H9 (cell line): ENCODE measurements at places on chromosomes 7 and 10.

GRCh38 chr10:17590969-17591645 lies 26.1 kb downstream of the HACD1 start:
- DNase-seq = no peak

DNA sequence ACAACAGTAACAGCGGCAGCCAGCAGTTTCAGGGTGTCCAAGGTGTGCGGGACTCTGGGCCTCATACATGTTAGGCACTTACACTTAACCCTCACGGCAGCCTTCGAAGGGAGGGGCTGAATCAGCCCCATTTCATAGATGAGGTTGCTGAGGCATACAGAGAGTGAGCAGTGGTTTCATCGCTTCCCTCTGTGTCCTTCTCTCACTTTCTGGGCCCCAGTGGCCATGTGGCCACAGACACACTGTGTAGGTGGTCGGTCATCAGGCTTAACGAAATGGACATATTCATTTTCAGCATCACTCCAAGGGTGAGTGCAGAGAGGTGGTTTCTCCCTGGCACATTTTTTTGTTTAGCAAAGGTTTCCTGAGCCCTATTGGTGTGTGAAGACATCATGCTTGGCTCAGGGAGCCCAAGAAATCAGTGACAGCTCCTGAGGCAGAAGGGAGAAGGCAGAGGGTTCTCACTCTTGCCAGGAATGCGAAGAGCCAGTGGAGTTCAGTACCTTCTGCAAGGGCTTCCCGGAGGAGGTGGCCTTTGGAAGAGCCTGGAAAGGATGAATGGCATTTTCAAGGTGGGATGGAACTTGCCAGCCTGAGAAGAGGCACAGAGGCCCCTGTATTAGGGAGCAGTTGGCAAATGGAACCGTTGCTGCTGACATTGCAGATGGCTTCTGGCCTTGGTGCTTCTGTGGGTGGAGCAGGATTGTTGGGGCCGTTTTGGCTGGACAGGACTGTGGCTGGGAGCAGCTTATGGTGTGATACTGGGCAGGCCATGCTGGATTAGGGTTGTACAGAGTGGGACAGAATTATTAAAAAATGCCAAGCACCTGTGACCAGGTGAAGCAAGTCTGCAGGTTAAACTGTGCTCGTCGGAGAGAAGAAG lies 61.7 kb upstream of the PPIF start:
- no peak for DNase-seq

DNA sequence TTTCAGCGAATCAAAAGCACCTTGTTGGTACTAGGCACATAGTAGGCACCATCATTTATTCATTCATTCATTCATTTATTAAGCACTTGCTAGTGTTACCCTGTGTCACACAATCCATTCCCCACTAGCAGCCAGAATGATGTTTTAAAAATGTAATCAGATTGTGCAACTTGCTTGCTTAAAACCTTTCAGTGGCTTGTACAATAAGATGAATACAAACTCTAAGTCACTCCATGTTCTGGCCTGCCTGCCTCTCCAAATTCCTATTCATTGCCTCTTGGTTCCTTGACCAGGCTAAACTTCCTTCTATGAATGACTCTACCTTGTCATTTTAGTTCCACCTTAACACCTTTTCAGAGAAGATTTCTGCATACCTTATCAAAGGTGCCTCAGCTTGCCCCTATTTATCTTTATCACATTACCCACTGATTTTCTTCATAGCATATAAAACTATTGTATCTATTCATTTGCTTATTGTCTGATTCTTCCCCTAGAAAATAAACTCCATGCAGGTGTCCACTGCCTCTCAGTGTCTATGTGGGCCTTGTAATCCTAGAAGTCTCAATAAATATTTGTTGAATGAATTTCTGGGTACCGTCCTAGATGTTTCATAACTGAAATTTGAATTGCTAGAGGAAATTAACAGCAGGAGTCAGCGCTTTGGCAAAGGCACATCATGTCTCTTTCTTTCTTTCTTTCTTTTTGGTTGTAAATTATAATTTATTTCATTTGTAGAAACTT lies 169.5 kb downstream of the TMEM26 start:
- no peak for DNase-seq

DNA sequence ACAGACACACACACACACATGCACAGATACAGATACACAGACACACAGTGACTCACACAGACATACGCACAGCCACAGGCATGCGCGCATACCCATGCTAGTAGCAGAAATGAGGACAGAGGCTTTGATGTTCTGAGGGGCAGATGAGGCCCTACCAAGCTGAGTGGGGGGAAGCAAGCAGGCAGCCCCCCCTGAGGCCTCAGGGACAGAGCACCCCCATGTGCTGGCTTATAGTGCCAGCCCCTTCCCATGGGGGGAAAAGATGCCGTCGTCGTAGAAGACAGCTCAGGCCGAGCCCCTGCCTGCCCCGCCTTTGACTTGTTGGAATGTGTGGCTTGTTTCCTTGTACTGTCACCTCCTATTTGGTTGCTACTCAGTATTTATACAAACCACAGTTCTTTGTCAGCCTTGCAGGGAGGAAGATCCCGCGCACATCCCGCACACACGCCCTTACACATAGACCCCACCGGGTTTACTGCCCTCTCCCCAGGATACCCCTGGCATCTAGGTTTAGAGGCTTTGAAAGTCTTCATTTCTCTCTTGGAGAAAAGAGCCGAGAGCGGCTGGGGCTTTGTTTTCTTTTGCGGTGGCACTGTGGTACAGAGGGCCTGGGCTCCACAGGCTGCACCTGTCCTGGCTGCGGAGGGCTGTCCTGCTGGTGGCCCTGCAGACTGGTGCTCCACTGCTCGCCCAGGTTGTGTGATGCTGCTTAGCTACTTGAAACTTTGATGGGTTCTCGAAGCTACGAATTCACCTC lies 112.5 kb downstream of the DOCK1 start:
- no peak for DNase-seq

DNA sequence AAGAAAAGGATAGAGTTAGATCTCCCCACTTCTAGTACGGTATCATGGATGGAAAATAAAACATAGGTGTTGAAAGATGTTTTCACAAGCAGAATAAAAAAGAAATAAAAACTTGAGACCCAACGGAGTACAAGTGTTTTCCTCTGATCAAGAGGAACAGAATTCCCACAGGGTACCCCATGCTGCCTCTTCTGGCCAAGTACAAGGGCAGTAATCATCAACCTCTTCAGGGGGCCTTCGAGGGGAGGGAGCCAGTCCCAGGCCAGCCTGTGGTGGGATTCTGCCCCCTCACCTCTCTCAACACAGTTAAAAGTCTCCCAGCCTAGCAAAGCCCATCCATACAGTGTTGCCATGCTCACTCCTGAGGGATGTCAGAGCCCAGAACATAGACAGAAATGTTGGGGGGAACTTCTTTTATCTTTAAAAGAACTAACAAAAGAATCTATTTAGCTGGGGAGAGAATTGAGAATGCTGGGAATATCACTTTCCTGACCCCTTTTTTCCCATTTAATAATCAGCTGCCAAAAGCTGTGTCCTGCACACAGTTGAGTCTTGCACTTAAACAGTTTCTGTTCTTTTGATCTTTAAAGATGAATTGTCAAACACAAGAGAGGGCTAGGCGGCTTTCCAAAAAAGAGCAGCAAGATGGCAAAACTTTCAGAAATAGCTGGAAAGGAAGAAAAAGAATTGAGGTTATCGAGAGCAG lies 101.7 kb downstream of the PTN start:
- no peak for DNase-seq

- DNase-seq = peak; percentile 60
These were observed 38.5 kb downstream of the CRTAC1 start for GRCh38 chr10:97991871-97992270.

DNA sequence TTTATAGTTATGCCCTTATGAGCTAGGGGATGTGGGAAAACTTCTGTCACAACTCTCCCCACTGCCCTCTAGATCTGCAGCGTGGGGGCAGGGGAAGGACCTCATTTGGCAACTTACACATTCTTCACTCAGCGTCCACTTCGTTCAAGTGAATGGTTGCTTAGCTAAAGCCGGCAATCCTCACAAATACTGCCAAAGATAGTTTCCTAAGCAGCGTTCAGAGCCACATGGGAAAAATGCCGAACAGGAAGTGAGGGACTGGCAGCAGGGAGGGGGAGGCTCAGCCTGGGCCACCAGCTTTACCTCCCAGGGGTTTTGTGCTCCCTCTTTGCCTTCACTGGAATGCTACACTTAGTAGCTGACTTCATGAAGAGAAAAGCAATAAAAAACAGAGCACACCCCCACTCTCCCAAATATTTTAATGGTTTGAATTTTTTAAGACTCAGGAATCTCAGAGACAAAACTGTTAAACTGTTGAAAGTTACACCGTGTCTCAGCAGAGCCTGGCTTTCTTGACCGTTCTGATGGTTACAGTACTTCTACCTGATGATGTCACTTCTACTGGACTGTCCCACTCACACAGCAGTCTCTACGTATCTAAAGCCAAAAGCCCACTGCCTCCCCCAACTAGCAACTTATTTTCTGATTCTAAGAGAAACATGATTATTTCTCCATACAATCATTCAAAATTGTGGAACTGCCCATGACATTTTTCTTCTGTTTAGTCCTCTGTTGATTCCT lies 10.4 kb downstream of the GRM3 start:
- DNase-seq = peak; percentile 32

DNA sequence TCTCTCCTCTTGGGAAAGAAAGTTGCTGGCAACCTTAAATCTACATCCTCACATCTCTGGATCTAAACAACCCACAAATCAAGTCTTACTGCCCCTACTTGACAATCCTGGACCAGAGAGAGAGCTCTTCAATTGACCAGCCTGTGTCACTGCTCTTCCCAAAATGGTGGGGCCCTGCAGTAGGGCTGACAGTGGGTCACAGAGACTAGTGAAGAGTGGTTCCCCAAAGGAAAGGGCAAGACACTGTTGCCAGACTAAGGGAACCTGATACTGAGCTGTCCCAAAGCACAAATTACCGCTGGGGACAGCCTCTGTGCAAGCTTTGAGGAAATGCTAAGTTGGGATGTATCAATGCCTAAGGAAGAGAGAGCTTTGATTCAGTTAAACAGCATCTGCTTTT lies 4.5 kb upstream of the GPRIN2 start:
- no peak for DNase-seq

GRCh38 chr7:125254566-125254965 lies 324.9 kb upstream of the POT1 start:
- DNase-seq = no peak

DNA sequence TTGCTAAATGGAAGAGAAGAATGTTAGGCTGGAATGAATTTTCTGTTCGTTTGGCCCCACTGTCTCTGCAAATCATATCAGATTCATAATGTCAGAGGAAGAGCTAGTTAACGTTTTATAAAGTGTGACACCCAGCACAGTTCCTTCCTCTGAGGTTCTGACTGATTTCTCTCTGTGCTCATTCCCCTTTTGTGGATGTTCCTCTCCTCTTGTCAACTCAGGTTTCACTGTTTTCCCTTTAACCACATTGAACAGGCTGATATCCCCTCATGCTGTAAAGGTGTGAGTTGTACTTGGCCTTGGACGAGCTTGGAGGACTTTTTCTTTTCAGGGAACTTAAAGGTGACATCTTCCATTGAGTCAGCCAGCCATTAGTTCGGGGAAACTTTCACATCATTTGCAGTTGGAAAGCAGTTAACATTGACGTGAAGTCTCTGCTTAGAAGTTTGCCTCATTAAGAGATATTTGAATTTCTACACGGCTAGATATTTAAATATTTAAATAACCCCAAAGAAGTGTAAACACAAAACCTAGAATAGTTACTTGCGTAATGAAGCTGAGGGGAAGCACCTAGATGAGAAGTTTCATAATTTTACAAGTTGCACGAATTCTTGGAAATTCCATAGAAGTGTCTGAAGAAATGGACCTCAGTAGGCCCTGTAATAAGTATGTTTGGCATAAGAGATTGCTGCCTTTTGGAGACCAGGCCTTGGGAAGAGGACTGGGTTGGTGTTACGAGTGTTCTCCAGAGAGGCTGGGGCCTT lies 101.5 kb upstream of the EGR2 start:
- DNase-seq = no peak

DNA sequence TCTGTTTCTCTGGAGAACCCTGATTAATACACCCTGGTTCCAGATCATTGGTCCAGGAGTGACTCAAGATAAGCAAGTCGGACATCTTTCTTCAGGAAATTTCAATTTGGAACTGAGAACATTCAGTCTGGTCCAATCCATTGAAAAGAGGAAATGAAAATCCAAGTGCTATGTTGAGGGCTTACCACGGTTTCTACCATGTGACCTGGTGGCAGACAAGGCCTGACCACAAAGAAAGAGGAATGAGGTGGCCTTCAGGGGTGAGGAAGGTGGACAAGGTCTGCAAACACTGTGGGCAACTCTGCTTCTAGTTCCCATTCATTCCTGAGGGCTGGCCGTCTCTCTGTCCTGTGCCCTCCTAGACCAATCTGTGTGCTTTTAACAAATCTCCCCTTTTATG lies 149.2 kb upstream of the GHITM start:
- no peak for DNase-seq

DNA sequence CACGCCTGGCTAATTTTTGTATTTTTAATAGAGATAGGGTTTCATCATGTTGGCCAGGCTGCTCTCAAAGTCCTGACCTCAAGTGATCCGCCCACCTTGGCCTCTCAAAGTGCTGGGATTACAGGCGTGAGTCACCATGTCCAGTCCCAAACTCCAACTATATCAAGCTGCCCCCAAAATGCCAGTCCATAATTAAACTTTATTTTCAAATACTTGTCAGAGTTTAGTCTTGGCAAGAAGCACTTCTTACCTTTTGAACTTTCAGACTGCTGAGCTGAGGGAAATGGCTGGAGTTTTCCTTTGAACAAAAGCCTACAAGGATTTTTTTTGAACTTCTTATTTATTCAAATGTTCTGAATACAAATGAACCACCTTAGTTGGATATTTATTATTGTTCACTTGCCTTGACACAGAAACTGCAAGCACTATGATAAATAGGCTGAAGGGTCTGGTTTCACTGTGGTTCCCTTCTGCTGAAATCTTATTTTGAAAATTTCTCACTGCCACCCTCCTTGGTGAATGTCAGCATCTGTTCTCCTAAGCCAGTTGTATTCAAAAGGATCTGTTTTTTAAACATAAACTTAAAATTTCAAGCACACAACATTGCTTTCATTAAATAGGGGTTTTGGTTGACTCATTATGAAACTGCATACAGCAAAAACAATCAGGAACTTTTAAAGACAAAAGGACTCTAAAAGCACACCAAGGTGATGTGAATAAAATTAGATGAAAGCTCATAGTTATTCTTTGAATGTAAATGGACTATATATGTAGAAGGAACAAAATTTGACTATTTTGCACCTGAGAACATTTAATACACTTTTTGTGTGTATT lies 101.7 kb upstream of the SLC26A5 start:
- DNase-seq = no peak

- no peak for DNase-seq
These were observed 99.9 kb downstream of the CUBN start for GRCh38 chr10:17029581-17030271.

- no peak for DNase-seq
These were observed 100.1 kb upstream of the UNC5B start for GRCh38 chr10:71112138-71112785.

- peak; percentile 67 for DNase-seq
These were observed 72.3 kb downstream of the AMZ1 start for GRCh38 chr7:2760098-2760889.

- no peak for DNase-seq
These were observed 7.4 kb downstream of the CYP3A43 start for GRCh38 chr7:99835189-99835588.

- no peak for DNase-seq
These were observed 279.1 kb downstream of the CCSER2 start for GRCh38 chr10:84607523-84607922.

- DNase-seq = no peak
These were observed 303.3 kb upstream of the CDC14C start for GRCh38 chr7:48621076-48621475.
